ENCODE measurements at places on chromosomes 2 and 18. TPM values are rescaled to one million over a fixed set of nuclear protein-coding genes. Genes with fewer than 3 reads are reported as not detected.

Gene LIPG
- 6.2 TPM for total RNA-seq

Gene EIF4E2
- total RNA-seq, result 49.1 TPM

Gene CHST10
- total RNA-seq, result 6.8 TPM

Gene NT5C1B
- total RNA-seq, result not detected

Gene IL1B
- total RNA-seq, result 3.5 TPM

Gene CNNM4
- total RNA-seq, result 16.0 TPM

Gene MTA3
- 72.8 TPM for total RNA-seq

Gene NT5DC4
- total RNA-seq, result not detected

Gene MBP
- 78.7 TPM for total RNA-seq

Gene SP9
- 0.81 TPM for total RNA-seq

Gene SLC25A52
- 0.78 TPM for total RNA-seq

Gene ROCK1
- total RNA-seq, result 70.2 TPM

Gene MRPS9
- 24.5 TPM for total RNA-seq

Gene DSEL
- total RNA-seq, result 6.3 TPM
